ENCODE measurements at places on chromosomes 4 and X. TPM values are rescaled to one million over a fixed set of nuclear protein-coding genes. Genes with fewer than 3 reads are reported as not detected.

DNA sequence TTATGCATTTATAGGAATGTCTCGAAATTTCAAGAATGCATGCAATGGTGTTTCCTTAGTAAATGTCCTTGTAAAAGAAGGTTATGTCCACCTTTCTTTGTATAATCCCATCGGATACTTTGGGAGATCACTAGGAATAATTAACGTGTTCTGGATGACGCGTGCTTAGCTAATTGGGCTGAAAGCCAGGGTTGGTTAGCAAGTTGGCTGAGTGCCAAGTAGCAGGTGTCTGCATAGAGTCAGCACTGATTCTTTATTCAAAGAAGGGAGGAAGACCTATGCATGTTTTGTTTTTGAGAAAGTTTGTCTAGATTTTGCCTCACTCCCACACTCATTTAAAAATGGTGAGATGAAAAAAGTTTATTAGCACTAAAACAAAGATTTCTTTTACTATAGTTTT lies 144.6 kb downstream of the SOX3 start:
- DNase-seq, result no peak

SPON2 gene
- 47.8 TPM for total RNA-seq

SLITRK4 gene
- total RNA-seq, result 3.7 TPM

NPY5R gene
- not detected for total RNA-seq
